ENCODE measurements at places on chromosomes 5 and 9.
A peak's percentile ranks its signal among the peaks of the same experiment; 100 is the strongest.

DNA sequence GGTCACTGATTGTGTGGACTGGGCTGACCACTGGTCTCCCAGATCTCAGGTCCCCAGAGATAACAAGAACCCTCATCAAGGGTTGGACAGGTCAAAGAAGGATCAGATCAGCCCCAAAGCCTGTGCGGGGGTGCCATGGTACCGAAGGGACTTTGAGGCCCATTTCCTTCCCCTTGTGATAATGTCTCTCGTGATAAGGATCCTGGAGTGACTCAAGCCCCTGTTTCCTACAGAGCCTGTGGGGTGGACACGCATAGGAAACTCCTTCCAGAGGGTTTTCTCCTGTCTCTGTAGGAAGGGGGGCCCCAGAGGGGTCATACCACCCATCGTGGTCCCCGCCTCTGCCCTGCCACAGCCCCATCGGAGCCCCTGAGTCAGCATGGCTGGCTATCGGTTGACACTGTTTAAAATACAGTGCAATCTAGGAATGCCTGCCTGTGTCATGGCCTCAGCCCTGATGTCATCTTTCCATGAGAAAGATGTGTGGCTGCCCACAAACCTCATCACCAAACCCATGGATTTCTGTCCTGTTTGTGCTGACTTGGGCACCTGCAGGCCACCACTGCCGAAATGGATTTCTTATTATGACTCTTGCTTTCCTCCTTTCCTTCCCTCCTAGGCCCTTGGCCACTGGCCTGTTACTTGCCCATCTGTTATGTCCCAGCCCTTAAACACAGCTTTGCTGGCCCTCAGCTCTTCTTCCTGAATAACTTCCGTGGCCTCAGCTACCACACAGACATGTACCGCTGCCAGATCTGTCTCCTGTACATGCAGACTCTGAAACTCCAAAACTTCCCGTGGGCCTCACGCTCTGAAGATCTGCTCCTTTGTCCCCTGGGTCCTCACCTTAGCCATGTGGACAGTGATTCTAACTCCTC is 2.9 kb upstream of the CSF2 start:
- no peak for DNase-seq

DNA sequence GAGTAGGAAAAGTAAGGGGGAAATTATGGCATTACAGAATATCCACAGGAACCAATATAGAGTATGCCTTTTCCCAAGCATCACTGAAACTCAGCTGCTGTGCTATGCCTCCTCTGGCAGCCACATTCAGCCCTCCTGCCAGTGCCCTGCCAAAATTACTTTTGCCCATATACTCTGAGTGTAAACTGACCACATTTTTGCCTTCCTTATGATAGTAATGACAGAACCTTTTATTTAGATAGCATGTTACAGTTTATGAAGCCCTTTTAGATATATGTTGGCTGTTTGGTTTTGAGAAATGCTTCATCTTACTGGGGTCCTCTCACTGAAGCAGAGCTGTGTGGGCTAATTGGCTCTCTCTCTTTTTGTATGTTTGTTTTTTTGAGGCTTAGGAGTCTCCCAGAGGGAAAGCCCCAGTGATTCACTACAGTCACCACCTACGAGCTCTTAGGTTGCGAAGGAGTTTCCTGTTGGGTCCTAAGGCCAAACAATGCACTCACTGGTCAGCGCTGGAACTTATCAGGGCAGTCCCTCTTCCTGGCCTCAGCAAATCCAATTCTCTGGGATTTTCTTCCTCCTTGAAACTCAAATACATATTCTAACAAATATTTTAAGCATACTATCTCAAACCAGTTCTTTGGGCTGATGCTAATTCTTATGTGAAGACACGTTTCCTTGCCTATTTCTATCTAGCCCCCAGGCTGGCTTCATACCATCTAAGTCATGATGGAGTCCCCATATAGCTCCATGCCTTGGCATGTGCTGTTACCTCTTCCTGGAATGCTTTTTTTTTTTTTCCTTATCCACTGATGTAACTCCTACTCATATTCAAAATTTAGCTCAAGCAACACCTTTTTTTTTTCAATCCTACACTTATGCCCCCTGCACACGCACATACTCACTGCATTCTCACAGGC is 3.7 kb downstream of the PHF24 start:
- DNase-seq, result peak; percentile 23

- no peak for DNase-seq
These were observed 443.0 kb downstream of the PLK2 start for GRCh38 chr5:58016877-58017276.

DNA sequence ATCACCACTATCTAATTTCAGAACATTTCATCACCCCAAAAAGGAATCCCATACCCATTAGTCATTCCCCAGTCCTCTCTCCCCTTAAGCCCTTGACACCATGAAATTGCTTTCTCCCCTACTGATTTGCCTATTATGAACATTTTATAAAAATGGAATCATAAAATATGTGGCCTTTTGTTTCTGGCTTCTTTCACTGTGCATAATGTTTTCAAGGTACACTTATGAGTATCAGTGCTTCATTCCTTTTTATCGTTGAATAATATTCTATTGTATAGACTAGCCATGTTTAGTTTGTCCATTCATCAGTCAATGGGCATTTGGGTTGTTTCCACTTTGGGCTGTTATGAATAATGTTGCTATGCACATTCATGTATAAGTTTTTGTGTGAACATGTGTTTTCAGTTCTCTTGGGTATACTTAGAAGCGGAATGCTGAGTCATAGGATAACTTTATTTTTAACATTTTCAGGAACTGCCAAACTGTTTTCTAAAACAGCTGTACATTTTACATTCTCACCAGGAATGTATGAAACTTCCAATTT is 40.4 kb upstream of the FGF1 start:
- no peak for DNase-seq

GRCh38 chr5:82635561-82636288 is 357.6 kb upstream of the RPS23 start:
- DNase-seq, result peak; percentile 77

- DNase-seq, result no peak
These were observed 33.5 kb downstream of the ELL2 start for GRCh38 chr5:95927927-95928723.

GRCh38 chr5:586751-587285 is 25.3 kb upstream of the CEP72 start:
- no peak for DNase-seq

DNA sequence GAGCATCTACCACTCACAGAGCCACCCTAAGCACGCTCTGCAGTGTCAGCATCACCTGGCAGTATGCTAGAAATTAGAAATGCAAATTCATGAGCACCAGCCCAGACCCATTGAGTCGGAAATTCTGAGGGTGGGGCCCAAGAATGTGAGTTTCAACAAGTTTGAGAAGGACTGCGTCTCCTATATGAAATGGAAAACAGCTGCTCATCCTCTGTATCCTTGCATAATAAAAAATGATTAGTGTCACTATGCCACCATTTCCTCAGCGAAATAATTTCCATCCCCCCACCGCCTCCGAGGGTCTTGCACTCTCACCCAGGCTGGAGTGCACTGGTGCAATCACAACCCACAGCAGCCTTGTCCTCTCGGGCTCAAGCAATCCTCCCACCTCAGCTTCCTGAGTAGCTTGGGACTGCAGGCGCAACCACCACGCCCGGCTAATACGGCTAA is 1.3 kb upstream of the IQGAP2 start:
- DNase-seq, result no peak

DNA sequence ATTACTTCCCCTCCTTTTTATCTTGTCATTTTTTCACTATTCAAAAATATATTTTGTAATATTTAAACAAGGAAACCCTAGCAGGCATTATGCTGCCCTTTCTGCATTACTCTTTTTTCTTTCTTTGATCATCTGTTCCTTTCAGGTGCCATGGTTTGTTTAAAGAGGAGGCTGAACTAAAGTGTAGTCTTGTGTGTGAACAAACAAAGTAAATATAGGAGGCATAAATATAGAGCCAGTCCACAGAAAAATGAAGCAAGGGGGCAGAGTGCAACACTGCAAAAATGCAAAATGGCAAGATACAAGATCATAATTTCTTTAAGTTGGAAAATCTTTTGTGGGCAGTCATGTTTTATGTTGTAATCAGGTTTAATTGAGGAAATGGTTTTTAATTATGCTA is 947.3 kb upstream of the COX7C start:
- no peak for DNase-seq

- no peak for DNase-seq
These were observed 18.4 kb downstream of the TENT4A start for GRCh38 chr5:6731465-6732237.

DNA sequence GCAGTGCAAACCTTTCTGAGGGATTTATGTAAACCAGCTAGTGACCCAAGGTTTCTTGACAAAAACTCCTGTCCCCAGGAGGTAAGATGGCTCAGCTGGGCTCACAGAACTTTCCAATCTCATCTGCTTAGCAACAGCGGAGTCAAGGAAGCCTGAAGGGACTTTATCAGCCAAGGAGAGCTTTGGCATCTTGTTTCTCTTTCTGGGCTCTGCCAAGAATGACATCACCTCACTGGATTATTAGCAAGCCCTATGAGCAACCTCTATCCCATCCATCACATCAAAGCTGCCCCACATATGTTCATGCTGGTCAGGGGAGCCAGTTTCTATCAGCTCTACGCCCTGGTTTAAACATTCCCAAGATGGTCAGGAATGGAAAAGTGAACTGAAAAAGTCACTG is 461.3 kb downstream of the ENC1 start:
- peak; percentile 13 for DNase-seq

GRCh38 chr5:83172655-83173054 is 95.3 kb downstream of the XRCC4 start:
- DNase-seq, result no peak

GRCh38 chr5:151772029-151772845 is 483 bp downstream of the G3BP1 start:
- peak; percentile 29 for DNase-seq

GRCh38 chr9:27391040-27391895 is 94.3 kb upstream of the EQTN start:
- no peak for DNase-seq

DNA sequence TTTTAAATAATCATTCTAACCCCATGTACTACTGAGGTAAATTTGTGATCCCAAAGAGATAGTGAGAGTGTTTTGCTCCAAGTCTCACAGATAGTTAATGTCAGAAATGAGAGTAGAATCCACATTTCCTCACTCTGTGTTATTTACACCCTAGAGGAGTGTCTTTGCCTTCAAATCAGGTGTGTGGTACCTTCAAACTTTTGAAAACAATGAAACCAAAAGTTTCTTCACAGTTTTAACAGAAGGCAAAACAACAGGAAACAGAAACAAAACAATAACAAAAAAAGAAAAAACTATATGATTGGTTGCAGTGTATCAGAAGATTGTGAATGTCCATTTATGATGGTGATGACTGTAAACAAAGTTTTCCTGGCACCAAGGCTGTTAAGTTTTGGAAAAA is 85.9 kb downstream of the ERBIN start:
- no peak for DNase-seq

DNA sequence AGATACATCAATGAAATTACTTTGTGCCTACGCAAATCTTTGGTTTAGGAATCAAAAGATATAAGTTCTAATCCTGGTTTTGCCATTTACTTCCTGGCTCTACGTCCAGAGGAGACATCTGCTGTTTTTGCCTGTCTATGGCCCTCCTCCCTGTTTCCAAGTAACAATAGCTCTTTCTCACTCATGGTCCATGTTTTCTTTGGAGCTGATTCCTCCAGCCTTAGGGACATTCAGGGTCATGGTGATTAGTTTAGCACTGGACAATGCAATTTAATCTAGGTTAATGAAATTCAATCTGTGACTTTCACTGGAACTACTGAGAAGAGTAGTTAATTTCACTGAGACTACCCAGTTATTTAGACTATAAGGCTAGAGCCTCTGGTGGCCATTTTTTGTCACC is 170.6 kb downstream of the SEMA6A start:
- no peak for DNase-seq

DNA sequence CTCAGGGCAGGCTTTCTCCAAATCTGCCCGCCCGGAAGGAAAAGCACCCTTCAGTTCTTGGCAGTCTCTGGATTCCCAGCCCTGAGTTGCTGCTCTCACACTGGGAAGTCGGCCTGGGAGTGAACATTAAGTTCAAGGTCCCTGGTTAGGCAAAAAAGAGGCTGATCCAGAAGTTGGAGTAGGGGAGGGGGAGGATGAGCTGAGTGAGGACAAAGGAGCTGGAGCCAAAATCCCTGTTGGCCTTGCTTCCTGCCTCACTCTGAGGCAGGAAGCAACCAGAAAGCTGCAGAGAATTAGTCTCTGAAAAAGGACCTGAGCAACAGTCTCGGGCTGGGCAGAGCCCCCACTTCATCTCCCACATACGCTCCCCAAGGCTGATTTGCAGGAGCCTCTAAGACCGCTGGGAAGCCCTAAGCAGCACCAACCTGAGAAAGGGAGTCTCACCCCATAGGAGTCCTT is 15.0 kb upstream of the RPS14 start:
- DNase-seq, result no peak

DNA sequence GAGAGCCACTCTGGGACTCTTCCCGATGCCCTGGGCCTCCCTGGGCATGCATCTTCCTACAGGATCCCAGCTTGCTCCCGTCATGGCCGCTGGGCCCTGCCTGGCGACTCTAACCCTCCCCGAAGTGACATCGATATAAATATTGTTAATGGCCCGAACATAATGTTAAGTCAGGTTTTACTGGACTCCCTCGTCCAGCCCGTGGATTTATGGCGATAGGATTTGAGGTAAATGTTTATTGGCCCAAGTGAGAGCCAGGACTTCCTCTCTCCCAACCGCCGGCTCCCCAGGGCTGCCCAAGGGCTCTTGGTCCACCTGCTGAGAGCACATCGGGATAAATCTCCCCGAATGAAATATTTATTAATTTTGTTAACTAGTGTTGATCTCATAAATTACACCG is 246.3 kb downstream of the PBX3 start:
- no peak for DNase-seq

DNA sequence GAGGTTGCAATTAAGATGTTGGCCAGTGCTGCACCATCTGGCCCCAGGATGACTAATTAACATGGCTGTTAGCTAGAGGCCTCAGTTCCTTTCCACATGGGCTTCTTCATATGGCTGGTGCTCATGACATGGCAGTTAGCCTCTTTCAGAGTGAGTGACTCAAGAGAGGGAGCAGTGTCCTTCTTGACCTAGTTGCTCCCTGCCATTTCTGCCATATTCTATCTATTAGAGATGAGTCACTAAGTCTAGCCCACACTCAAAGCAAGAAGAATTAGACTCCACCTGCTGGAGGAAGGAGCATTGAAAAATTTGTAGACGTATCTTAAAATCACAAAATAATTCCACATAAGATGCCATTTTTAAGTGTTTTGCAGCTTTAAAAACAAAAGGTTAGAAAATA is 651.2 kb upstream of the CCNG1 start:
- no peak for DNase-seq

GRCh38 chr5:171707442-171707792 is 78.2 kb upstream of the SMIM23 start:
- peak; percentile 17 for DNase-seq
